Posterior cingulate gyrus (tissue), 11 donors: ENCODE measurements at places on chromosomes 12 and 14.
A peak's percentile ranks its signal among the peaks of the same experiment; 100 is the strongest.

GRCh38 chr14:105852378-105853088 lies 326.1 kb downstream of the TMEM121 start:
- peak; percentile 7 for DNase-seq

GRCh38 chr12:87246726-87247125 lies 782.5 kb downstream of the C12orf50 start:
- no peak for DNase-seq

DNA sequence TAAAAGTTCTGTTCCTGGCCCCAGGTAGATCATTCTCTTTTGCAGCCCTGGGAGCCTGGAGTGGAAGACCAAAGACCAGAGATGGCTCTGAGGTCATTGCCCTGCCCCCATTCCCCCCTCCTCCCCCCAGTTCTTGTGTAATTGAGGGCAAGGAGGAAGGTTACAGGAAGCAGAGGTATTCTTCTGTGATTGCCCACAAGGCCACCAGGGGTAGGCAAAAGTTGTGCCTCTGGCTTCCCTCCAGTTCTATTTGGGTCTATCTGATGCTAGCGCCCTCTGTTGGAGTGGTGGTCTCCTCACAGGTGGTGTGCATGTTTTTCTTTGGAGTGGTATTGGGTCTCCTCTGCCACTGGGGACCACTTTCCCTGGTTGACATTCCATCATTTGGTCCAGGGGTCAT lies 41.2 kb upstream of the CRY1 start:
- no peak for DNase-seq

DNA sequence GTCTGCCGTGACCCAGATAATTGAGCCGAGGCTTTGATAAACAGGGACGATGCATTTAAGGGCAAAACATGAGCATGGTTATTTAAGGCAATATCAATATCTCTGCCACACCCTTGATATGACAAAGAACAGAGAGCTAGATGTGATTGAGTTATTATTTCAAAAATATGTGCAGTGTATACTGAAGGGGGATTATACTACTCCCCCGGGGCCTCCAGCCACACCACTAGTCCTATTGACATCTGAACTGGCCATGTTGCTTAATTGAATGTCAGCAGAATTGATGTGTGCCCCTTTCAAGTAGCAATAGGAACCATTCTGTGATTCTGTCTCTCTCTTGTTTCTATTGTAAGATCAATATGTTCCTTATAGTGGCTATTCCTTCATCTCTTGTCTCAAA lies 794.8 kb upstream of the SEL1L start:
- no peak for DNase-seq
